ENCODE measurements at places on chromosomes 4 and X.
A peak's percentile ranks its signal among the peaks of the same experiment; 100 is the strongest.

GRCh38 chr4:48409203-48409602, 67.9 kb downstream of the SLAIN2 start:
- no peak for DNase-seq

GRCh38 chrX:94545722-94546121, 871.7 kb downstream of the FAM133A start:
- DNase-seq = no peak

DNA sequence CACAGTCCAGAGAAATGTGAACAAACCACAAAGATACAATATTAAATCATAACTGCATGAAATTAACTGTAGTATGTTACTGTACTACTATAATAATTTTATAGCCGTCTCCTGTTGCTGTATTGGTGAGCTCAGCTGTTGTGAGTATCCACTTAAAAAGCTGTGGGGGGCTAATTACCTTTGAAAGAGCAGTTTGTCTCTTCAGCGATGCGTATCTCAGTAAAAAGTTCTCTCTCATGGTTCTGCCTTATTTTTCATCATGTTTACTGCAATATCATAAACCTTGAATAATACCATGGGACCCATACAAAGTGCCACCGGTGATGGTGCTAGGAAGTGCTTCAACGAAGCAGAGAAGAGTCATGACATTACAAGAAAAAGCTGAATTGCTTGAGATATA, 8.4 kb upstream of the MSMO1 start:
- no peak for DNase-seq

DNA sequence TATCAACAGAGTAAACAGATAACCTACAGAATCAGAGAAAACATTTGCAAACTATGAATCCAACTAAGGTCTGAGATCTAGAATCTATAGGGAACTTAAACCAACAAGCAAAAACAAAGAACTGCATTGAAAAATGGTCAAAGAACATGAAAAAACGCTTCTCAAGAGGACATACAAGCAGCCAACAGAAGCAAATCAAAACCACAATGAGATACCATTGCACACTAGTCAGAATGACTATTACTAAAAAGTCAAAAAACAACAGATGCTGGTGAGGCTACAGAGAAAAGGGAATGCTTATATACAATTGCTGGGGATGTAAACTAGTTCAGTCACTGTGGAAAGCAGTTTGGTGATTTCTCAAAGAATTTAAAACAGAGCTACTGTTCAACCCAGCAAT, 255.7 kb downstream of the TMEM47 start:
- no peak for DNase-seq

DNA sequence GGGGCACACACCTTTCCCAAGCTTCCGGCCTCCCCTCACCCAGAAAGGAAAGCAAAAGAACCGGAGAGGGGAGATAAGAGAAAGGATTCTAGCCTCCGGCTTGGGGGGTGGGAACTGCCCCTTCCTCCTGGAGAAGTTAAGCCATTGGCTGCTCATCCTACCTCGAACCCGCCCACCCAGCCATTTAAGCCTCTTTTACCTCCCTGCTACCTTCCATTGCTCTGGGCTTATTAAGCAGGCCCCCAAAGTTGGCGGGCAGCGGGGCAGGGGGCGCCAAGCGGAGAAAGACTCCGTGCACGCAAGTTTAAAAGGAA, 2.3 kb downstream of the MAML3 start:
- peak; percentile 30 for DNase-seq

DNA sequence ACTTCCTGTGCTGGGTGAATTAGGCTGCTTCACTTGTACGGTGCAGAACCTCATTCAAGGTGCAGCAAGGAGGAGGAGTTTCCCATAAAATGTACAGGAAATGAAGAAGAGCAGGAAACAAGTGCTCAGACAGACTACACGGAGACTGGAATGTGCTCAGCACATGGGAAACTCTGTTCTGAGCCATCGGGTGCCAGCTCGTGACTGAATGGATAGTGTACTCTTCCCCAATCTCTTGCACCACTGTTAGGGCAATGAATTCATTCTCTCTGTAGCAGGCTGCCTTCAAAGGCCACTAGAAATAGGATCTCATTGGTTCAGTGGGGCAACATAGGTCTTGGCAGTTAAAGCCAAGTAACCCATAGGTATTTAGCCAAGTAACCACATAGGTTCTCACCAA, 200.0 kb upstream of the LDB2 start:
- no peak for DNase-seq

DNA sequence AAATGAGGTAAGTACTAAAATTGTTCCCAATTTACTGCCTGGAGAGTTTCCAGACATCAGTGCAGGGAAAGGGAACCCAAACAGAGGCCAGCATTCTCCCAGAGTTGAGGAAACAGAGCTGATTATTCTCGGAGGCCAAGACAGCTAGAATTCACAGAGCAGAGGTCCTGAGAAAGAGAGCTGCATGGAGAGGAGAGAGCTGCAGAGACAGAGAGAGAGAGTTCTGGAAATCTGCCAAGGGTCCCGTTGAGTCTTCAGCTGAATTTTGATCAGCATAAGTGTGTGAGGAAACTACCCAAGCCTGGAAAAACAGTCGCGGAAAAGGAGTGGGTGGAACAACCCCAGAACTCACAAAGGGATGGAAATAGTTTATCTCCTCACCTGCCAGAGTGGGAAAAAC, 43.8 kb upstream of the GPR173 start:
- DNase-seq = no peak

- DNase-seq = peak; percentile 97
These were observed 166.6 kb upstream of the RAPGEF2 start for GRCh38 chr4:158936238-158936637.

GRCh38 chrX:2784026-2784425, 32.2 kb downstream of the XG start:
- DNase-seq = no peak

DNA sequence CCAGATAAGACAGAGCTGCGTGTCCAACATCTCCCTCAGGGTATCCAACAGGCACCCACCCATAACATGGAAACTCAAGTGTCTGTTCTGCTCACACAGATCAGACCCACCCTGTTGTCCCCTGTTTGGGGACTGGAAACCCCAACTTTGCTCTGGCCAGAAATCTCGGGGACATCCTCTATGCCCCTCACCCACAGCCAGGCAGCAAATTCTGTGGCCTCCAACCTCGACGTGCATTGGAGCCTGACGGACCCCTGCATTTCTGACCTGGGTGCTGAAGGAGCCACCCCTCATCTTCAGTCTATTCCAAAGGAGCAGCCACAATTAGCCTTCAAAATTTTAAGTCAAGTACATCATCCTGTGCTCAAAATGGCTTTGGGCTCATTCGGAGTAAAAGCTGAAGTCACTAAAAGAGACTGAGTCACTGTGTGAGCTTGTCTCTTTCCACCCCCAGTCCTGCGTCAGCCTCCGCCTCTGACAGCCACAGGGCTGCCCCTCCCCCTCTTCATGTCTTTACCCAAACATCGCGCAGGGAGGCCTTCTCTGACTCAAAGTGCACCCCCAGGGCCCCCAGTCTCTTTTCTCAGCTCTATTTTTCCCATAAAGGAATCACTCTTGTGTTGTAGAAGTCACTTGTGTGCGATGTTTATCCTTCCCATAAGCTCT, 24.4 kb upstream of the PDE6B start:
- no peak for DNase-seq

DNA sequence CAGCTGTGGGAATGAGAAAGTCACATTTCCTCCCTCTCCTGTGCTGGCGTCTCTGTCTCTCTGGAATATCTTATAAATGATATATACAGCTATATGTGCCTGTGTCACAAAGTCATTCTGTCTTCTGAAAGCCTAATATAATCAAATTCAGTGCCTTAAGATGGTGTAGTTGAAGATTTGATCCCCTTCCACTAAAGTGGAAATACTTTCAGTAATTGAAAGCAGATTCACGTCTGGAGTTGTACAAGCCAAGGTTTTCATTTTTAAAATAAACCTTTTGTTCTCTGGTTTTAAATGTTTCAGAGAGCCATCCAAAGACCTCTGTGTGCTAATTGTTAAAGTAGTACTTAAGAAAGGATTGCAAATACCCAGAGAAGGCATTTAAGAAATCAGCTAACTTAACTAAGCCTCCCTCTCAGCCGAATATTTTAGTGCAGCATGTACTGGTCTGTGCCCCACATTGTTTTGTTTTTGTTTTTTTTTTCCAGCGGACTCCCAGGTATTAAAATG, 206.8 kb downstream of the TENM3 start:
- DNase-seq = no peak

GRCh38 chr4:148481636-148482035, 39.4 kb upstream of the NR3C2 start:
- no peak for DNase-seq

DNA sequence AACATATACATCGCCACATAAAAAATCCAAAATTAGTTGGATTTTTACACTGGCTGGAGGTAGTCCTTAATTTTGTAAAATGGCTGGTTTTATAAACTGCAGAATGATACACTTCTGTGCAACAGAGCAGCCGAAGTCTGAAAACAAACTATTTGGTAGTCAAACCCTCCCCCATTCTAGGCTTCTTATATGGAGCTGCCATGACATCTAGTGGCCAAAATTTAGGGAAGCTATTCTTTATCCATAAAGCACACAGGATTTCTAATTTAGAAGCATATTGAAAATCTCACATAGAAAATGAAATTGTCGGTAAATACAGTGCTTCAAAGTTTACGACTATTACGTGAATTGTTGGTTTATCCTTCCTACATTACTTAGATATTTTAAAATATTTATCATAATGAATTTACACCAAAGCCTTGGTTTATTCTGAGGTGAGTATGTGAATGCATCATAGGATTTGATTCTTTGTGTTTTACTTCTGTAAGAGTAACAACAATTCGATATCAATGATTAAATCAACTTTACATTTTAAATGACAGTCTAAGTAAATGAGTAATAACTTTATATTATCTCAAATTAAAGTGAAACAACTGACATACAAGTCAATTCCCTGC, 113.4 kb upstream of the FAM241A start:
- peak; percentile 62 for DNase-seq

- no peak for DNase-seq
These were observed 1.1 kb downstream of the OCIAD2 start for GRCh38 chr4:48905363-48906015.

GRCh38 chr4:23232987-23233386, 540.2 kb downstream of the GBA3 start:
- DNase-seq = no peak

GRCh38 chr4:82429728-82430192, 502 bp downstream of the HNRNPDL start:
- no peak for DNase-seq

GRCh38 chr4:82553020-82553419, 8.8 kb downstream of the TMEM150C start:
- no peak for DNase-seq

DNA sequence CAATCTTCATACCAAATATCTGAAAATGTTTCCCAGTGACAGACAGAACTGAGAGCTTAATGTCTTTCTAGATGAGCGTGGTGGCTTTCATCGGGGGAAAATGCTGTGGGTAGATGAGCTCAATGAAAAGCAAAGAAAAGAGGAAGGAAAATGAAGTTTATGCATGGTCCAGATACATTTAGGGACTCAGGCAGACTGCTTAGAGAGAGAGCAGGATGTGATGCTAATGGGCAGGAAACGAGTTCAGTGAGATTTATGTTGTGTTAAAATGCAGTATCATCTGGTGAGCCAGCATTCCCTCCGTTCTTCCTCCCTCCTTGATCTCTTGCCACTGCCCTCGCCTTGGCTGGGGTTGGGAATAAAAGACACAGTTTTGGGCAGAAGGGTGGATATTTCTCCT, 229.2 kb downstream of the GBA3 start:
- no peak for DNase-seq

GRCh38 chr4:87659247-87659931, 9.3 kb downstream of the DMP1 start:
- DNase-seq = no peak

DNA sequence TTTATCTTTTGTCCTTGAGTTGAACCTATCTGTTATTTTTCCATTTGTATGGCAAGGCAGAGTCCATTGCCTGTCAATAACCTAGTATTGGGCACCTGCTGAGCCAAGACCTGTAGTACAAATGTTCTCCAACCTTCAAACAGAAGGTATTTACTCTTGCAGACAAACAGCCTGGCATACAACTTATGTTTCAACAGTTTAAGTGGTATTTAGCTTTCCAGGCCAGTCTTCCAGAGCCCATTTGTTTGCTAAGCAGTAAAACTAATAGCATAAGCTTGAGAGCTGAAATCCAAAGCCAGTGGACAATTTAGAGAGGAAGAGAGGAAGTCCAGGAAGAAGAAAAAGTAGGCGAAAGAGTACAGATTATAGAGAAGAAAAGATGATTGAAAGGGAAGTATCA, 979.3 kb downstream of the GLUD2 start:
- no peak for DNase-seq

GRCh38 chrX:112653017-112653416, 26.7 kb downstream of the LHFPL1 start:
- DNase-seq = no peak

GRCh38 chr4:156420623-156421022, 467.0 kb upstream of the CTSO start:
- DNase-seq = no peak

DNA sequence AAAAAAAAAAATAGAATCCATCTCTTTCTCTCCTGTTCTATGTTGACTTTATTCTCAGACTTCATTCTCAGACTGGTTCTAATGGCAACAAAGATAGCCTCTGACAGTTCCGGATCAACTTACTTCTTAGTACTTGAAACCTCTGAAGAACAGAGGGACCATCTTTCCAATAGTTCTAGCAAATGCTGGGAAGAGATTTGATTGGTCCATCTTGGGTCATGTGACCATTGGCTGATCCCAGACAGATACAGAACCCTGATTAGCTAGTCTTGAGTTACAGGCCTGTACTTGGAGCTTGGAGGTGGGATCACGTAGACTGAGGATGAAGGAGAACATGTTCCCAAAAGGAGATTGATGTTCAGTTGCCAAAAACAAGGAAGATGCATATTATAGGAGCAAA, 66.9 kb upstream of the STIM2 start:
- DNase-seq = no peak

DNA sequence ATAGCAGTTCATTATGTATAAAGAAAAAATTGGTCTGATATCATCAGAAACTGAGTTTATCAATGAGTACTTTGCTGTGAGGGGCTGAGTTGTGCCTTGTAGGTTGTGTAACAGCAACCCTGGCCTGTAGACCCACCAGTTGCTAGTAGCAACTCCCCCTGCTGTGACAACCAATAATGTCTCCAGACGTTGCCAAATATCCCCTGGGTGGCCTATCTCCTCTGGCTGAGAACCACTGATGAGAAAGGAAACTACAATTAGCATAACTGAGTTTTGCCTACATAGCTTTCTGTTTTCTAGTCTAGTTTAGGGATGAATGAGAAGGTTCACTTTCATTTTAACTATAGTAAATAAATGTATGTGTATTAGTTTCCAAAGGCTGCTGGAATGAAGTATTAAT, 234.1 kb downstream of the CPE start:
- no peak for DNase-seq

All from inflammatory macrophage treated with lipopolysaccharide for 4 hours (primary cell).